Stimulated activated CD8-positive, alpha-beta memory T cell treated with anti-CD3 and anti-CD28 coated beads, Interleukin-7, amount 100 ng/mL, for 1 hour (primary cell): ENCODE measurements at places on chromosomes 7 and 10.

DNA sequence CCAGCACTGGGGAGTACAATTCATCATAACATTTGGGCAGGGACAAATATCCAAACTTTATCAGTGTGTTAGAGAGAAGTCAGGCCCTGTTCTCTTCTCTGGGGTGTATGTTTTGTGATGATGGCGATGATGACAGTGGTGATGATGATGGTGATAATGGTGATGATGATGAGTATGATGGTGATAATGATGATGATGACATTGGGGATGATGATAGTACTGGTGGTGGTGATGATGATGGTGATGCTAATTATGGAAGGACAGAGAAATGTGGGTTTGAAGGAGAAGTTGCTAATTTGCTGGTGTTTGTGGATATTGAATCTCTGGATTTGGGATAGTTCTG is 64.0 kb downstream of the CAMK1D start:
- no peak for DNase-seq

DNA sequence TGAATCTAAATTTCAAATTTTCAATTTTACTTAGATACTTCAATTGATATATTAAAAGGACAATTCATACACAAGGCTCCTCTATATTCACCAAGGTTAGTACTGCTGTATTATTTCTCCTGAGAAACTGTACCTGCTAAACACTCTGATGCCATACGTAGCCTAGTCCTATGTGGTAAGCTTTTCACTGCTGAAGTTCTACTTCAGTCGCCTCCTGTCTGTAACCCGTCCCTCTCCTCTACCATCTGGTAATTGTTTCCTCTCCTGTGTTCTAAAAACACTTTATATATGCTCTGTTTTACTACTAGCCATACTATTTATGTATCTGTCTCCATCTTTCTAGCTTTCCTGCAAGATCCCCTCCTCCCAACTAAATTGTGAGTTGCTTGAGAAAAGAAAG is 20.2 kb downstream of the PDZD8 start:
- no peak for DNase-seq

DNA sequence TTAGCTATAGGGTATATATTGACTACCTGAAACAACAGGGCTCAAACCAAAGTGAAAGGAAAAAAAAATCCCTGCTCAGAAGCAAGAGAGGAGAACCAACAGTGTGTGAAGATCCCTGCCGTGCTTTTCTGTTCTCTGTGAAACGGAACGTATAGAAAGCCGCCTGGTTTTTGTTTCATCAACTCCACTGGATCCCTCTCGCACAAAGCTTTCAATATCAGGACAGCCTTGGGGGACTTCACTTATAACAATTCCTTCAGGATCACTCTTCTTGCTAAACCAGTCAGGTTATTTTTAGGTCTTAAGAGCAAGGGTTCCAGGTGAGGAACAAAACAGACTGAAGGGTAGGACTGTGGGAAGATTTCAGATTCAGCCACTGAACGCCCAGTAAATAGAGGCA is 151.1 kb upstream of the CACNA2D1 start:
- DNase-seq = no peak

- no peak for DNase-seq
These were observed at the start of gene HECW1 for GRCh38 chr7:43112459-43112940. Gene HECW1, plus strand, starts transcription at chr7:43112647. Its CDS starts 131,259 bp downstream, at chr7:43243906.

DNA sequence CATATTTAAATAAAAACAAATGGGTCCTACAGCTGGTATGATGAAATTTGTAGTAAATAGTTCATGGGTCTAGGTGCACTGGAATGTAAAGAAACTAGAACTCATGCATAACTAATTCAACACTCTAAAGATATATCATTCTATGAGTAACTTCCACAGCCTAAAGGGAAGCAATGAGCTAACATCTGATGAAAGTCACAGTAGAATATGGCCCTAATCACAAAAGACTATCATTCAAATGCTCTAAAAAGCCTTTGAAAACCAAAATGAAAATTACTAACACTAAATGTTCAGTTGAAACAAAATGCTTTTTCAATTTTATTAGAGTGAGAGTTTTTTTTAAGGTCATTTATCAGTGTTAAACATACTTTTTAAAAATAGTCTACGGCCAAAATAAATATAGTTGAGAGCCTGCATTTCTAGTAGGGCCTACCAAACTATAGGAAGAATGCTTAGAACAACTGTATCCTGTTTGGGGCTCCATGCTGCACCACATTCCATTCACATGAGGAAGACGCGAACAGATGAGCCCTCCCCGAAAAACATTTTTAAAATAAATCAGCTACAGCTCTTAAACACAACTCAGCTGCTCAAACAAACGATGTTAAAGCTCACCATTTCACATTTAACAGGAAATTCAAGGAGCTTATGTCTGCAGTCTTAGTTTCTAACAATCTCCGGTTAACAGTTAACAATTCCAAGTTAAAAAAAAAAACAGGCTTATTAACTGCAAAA is 134.5 kb downstream of the NRBF2 start:
- DNase-seq = no peak

DNA sequence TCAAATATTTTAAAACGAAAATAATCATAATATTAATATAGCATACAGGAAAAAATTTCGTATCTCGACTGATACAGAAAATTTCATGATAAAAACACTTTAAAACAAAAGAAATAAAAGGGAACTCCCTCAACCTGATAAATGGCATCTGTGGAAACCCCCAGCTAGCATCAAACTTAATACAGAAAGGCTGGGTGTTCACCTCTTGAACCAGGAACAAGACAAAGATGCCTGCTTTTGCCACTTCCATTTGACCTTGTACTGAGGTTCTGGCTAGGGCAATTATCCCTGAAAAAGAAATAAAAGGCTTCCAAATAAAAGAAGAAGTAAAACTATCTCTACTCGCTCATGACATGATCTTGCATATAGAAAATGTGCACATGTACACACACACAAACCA is 2.5 kb upstream of the ALOX5 start:
- DNase-seq = no peak

GRCh38 chr10:87054373-87055295 is 34.5 kb downstream of the FAM25A start:
- DNase-seq = no peak

GRCh38 chr7:139716156-139716942 is 61.4 kb downstream of the HIPK2 start:
- no peak for DNase-seq

GRCh38 chr7:148674689-148675088 is 24.0 kb upstream of the CUL1 start:
- DNase-seq = no peak

- DNase-seq = no peak
These were observed 259.2 kb downstream of the BICC1 start for GRCh38 chr10:58771863-58772262.

DNA sequence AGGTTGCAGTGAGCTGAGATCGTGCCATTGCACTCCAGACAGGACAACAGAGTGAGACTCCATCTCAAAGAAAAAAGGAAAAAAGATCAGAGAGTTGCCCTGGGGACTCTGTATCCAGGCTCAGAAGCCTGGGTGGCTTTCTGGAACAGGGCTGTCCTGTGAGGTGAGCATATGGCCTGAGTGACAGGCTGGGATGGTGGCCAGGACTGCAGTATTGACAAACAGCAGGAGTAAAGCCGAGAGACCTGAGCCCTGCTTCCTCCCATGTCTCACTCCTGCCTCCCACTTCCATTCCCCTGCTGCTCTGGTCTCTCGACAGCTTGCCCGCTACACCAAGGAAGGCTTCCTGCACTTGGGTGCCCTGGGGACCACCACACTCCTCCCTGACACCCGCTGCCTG is 578.5 kb downstream of the GALNT17 start:
- DNase-seq = no peak
